ENCODE measurements at places on chromosomes 12 and 14.

DNA sequence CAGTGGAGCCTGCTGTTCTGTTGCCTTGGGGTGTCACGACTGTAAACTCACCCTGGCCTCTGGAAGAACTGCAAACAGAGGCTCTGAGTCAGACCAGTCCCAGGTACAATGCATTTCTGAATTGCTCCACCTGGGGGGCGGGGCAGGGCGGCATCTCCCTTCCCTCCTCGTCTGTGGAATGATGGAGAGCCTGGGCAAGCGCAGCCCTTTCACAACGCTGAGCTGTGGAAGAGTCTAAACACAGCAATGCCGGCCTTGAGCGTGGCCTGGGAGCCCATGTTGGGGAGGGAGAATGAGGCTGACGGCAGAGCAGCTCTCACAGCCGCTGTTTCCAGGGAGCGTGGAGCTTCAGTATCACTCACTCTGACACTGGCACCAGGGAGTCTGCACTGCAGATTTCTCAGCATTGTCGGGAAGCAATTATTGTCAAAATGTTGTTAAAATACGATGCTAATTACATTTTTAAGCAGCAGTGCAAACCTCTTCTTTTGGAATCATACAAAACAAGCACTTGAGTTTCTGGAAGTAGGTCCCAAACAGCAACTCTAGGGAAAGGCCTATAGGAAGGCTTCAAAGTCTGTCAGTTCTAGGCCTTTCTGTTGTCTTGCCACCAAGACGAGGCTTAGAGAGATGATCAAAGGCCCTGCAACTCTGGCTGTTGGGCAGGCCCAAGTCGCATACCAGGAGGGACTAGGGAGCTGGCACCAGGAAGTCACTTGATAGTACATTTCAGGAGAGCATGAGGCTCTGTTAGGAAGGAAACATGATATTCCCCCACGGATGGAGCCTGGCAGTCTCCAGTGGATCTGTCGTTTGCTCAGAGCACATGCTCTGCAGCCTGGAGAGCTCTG is 244.0 kb upstream of the FKBP4 start:
- no peak for DNase-seq

DNA sequence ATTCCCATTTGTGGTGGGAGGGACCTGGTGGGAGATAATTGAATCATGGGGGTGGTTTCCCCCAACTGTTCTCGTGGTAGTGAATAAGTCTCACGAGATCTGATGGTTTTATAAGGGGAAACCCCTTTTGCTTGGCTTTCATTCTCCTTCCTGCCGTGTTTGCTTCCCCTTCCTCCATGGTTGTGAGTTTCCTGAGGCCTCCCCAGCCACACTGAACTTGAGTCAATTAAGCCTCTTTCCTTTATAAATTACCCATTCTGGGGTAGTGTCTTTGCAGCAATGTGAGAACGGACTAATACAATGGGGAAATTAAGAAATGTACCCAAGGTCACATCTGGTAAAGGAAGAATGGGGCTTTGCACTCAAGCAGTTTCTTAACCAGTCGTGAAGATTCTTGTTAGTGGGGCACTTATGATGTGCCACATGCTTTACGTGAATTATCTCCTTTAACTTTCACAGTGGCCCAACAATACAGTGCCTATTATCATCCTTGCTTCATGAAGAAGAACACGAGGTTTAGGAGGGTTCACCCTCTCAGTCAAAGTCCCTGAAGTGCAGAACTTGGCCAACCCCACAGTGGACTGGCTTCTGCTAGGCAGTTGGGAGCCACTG is 234.3 kb downstream of the EFCAB11 start:
- no peak for DNase-seq

DNA sequence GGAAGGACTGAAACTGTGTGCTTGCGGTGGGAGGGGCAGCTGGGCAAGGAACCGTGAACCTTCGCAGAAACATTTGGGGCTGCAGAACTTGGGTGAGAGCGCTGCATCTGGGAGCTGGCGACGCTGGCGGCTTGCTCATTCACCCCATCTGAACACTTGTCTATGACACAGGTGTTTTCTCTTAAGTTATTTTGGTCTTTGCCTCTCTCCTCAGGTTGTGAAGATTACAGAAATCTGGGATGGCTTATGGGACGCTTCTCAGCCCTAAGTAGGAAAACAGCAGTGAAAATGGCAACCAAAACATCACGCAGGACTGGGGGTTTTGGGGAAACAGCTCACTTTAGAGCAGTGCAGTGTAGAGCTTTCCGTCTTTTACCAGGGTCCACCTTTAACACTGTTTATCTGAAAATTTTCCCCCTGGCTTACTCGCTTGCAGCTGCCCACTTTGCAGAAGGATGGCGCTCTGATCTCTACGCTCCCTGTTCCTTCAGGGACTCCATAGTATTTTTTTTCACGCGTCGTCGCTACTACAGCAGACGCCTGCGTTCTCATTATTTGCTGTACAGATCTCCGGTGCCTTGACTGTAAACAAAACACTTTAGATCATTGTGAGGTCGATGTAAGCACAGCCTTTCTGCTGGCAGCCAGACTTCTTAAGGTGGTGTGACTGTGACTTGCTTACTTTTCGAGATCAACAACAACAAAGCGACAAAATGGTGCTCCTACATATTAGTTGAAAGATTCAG is 2.7 kb upstream of the CDKN1B start:
- peak; percentile 69 for DNase-seq

DNA sequence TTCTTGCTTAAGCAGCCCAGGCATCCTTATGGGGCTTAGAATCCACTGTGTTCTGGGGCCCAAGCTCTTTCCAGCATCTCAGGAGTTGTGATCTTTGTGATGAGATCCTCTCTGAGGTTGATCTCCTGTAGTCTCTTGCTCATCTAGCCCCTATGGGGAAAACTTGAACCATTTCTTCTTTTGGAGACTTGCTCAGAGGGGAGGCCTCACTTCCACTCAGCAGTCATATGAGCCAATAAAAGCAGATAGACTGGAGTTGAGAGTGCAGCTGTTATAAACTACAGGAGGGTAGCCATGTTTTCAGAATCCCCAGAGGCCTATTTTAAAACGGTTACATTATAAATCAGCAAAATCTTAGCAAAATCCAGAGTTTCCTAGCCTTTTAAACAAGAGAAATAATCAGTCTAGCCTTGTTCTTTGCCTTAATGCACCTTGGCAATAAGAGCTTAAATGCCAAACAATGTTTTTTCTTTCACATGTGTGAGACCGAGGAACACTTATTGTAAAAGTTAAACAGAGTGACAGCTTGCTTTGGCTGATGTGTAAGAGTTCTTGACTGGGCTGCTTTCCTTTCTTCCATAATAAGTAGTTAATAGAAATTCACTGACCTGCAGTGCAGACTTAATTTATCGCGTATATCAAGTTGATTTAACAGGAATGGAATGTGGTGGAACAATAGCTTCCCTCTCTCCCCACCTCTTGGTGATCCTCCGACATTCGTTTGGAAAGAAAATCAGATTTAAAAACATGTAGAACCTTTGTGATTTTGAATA is 168.3 kb downstream of the NEDD1 start:
- DNase-seq = no peak

DNA sequence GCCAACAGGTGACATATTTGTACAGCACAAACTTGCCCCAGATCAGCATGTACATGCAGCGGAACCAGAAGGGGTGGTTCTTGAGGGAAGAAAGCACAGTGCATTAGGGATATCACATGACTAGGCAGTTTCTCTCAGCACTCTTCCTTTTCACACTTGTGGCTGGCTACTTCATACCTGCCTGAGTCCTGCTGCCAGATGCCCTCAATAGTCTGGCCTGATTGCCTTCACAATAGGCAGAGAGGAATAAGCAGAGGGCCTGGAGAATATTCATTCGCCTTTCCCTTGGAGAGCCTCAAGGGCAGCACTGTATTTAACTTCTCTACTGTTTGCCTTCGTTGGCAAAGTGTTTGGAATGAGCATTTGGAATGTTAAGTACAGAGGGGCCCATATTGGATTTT is 7.9 kb downstream of the EMG1 start:
- no peak for DNase-seq

DNA sequence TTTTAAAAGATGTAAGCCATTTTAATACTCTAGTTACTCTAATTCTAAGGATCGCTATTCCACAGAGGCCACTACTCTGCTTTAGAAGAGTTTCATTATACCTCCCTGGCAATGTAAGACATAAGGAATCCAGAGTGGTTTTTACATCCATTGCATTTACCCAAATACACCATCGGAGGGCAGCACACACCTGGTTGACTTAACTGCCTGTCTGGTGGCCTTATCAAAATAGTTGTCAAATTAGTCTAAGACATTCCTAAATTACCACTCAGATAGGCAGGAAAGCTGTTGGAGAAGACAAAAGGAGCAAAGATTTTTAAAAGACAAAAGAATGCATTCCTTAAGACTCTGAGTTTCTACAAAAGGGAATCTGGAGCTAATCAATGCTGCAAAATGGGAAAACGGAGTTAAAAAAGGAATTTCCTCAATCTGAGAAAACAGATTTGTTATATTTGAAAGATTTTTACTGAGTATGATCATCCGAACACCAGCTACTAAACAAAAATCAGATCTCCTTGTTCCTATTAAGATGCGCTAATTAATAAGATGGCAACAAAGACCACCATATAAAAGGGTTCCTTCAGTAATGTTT is 33.8 kb upstream of the FGD4 start:
- DNase-seq = no peak

DNA sequence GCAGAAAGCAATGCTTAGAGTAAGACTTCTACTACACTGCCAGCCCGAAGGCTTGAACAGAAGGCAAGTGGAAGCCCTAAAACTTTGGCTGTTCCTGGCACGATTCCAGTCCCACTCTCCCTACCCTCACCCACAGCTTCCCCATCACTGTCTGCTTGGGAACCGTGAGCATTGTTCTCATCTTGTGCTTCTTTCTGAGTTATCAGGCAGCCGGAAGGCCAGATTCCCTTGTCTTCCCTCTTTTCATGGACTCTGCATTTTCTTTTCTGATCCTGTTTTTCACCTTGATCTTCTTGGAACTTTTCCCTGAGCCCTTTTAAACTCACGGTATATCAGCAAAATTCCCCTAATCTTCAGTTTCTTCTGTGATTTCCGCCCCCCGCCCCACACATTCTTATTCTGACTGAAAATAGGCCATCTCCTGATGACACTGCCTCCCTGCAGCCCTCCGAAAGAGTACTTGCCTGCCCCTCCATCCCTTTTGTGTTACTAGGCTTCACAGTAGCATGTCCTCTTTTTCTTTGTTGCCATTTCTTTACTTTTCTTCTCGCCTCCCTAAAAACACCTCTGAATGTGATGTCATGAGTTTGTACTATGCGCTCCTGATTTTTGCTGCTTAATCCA is 29.9 kb downstream of the RCOR1 start:
- no peak for DNase-seq

GRCh38 chr12:79438480-79439174 is 252.1 kb downstream of the PAWR start:
- DNase-seq = no peak

GRCh38 chr14:90678420-90678819 is 137.8 kb downstream of the TTC7B start:
- DNase-seq = no peak

- DNase-seq = peak; percentile 21
Measured at GRCh38 chr12:132559652-132560363, 50.6 kb downstream of the LRCOL1 start.

DNA sequence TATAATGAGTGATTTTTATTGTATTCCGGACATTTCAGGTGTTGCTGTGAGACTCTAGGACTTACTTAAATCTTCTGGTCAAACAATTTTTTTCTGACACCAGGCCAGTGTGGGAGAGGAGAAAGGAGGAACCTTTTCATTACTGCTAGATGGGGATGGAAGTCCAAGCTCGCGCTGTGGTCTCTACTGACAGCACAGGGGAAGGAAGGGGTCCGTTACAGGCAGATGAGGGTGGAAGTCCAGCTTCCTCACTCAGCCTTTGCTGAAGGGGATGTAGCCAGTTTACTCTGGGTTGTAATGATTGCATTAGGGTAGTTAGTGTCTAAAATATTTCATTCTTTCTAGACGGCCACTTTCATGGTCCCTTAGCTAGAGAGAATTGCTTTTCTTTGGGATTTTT is 26.3 kb upstream of the ST8SIA1 start:
- DNase-seq = no peak

DNA sequence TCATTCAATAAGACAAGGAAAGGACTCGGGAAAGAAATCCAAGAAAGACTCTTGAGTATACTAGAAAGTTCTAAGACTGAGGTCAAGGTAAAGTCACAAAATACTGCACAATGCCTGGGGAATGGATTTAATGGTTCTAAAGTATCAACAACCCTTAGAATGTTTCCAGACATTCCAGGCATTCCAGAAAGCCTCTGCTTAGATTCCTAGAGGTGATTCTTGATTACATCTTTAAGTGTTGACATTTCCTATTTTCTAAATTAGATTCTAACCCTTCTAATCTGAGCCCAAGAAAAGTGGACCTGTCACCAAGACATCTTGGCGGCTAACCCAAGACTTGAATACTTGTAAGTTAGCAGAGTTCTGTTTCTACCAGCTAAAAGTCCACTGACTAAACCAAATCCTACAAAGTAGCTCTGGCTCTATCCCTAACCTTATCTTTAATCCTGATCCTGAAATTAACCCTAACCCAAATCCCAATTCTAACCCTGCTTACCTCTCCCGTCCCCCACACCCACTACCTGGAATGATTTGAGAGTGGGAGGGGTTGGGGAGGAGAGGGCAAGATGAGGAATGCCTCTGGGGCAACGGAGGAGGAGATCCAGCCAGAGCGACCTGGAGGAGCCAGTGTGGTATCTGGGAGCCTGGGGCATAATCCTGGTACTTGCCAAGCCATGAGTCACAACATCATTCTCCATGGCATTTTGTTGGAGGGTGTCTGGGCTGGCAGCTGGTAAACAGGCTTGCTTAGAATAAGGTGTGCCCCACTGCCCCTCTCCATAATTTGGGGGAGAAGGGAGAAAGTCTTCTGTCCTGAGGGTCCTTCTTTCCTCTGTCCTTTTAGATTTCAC is 93.4 kb upstream of the HOXC13 start:
- DNase-seq = no peak

- no peak for DNase-seq
Measured at GRCh38 chr12:121858662-121859572, at the start of gene HPD. HPD (minus strand) TSS chr12:121858859; CDS start chr12:121858823, 36 bp downstream.

GRCh38 chr12:84994426-84994825 is 41.7 kb downstream of the TSPAN19 start:
- no peak for DNase-seq

- DNase-seq = no peak
Measured at GRCh38 chr12:62834971-62835547, 99.9 kb downstream of the PPM1H start.

- no peak for DNase-seq
Measured at GRCh38 chr12:51873251-51873994, 14.5 kb upstream of the ANKRD33 start.

GRCh38 chr14:72745991-72746980 is 147.6 kb downstream of the DPF3 start:
- no peak for DNase-seq

DNA sequence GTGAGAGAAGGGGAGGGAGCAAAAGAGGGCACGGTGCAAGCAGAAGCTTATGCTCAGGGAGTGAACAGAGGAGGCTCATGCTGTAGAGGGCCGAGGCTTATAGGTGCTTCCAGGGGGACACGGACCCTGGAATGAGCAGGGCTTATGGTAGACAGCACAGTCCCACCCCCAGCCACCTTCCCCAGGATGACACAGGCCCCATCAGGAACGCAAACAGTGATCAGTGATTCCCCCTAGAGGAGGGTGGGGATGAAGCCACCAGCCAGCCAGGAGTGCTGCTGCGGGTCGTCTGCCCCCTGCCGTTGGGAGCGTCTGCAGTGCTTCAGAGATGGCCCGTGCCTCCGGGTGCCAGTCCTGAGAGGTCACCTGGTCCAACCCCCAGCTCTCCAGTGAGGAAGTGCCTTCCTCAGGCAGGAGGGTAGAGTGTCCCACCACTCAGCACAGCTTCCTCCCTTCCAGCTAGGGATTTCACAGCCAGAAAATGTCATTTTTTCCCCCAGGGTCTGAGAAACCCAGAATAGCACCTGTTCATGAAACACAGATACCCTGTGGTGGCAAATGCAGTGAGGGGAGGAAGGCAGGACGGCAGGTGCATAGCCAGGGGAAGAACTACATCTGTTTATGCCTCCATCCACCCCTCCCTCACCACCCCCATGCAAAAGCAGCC is 60.7 kb downstream of the SLC6A12 start:
- peak; percentile 15 for DNase-seq
